ENCODE measurements at places on chromosomes 13 and 19.
A peak's percentile ranks its signal among the peaks of the same experiment; 100 is the strongest.

GRCh38 chr13:113017506-113018215 lies 48.6 kb downstream of the MCF2L start:
- DNase-seq: no peak

GRCh38 chr19:10817291-10818038 lies 18.5 kb downstream of the TMED1 start:
- DNase-seq: peak; percentile 98

DNA sequence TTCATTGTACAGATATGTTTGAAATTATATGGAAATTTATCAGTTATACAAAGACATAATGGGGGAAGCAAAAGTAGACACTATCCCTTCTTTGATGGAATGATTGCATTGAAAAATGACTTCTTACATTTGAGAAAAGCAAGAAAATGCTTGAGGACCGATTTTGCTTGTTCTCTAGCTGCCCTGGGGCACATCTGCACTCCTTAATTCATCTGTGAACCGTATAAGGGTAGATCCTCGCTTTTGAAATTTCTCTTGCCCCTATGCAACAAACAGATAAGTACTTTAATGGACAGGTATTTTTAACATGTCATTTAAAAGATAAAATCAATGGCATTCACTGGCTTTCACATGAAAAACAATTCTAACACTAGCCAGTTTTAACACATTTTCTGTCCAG lies 13.5 kb upstream of the MLNR start:
- no peak for DNase-seq

GRCh38 chr13:77323858-77324257 lies 3.0 kb downstream of the MYCBP2 start:
- DNase-seq: no peak

GRCh38 chr19:32919365-32919764 lies 49.8 kb upstream of the SLC7A9 start:
- no peak for DNase-seq

DNA sequence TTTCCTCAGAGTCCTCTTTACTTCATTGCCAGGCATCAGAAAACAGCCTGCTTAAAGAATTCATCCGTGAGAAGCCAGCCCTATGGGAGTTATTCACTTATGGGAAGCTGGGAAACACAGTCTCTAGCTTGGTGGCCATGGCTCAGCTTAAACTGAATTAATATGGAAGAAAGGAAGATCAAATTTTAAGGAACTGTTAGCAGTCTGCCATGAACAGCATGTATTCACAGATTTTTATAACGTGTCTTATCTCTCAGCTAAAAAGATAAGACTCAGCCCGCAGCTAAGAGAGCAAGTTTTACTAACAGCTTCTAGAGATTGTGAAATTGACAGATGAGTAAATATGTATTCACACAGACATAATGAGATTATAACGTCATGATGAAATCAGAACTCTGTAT lies 253.7 kb upstream of the RXFP2 start:
- DNase-seq: no peak

DNA sequence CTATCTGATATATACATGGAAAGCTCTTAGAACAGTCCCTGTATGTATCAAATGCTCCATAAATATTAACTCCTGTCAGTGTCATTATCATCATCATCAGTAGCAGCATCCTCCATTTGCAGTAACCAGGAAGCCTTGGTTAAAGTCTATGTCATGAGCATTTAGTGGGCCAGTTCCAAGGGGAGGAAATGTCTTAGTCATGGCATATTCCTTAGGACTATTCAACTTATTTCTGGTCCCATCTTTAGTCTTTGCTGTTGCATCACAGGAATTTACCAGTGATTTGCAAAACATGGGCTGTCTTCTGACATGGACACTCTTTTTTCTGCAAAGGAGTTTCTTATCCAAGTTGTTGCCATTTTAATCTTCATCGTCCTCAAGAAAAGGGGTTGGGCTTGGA lies 98.4 kb downstream of the WDFY2 start:
- peak; percentile 27 for DNase-seq

GRCh38 chr13:85314686-85315085 lies 484.5 kb downstream of the SLITRK6 start:
- DNase-seq: no peak

DNA sequence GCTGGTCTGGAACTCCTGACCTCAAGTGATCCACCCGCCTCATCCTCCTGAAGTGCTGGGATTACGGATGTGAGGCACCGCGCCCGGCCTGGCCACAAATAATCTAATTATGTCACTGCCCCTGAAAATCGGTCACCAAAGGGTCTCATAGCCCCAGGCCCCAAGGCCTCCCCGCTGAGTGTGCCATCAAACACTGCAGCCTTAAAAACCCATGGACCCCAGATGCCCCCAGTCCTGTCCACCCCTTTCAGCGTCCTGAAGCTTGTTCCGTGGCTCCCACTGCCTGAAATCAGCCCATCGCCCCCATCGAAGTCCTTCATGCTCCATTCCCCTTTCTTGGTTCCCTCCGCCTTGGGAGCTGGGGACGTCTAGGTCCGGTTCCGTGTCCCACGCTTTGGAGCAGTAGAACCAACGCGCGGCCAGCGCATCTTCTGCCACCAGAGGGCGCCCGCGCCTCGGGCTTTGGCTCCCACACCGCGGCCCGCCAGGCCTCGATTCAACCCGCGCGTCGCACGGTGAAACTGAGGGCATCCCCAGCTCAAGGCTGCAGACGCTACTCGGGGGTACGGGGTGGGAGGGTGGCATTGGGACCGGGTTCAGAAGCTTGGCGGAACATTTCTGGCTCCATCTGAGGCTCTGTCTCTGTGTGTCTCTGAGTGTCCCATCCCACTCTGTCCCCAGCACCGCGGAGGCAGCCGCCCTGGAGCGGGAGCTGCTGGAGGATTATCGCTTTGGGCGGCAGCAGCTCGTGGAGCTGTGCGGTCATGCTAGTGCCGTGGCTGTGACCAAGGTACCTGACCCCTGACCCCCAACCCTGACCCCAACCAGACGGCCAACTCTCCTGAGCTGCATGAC lies 3.5 kb downstream of the YJEFN3 start:
- DNase-seq: peak; percentile 44
